ENCODE measurements at places on chromosomes 7 and 10.

- no peak for DNase-seq
Measured at GRCh38 chr10:42926843-42927242, 144.2 kb downstream of the BMS1 start.

GRCh38 chr10:57628592-57629284 is 639.0 kb downstream of the IPMK start:
- no peak for DNase-seq

DNA sequence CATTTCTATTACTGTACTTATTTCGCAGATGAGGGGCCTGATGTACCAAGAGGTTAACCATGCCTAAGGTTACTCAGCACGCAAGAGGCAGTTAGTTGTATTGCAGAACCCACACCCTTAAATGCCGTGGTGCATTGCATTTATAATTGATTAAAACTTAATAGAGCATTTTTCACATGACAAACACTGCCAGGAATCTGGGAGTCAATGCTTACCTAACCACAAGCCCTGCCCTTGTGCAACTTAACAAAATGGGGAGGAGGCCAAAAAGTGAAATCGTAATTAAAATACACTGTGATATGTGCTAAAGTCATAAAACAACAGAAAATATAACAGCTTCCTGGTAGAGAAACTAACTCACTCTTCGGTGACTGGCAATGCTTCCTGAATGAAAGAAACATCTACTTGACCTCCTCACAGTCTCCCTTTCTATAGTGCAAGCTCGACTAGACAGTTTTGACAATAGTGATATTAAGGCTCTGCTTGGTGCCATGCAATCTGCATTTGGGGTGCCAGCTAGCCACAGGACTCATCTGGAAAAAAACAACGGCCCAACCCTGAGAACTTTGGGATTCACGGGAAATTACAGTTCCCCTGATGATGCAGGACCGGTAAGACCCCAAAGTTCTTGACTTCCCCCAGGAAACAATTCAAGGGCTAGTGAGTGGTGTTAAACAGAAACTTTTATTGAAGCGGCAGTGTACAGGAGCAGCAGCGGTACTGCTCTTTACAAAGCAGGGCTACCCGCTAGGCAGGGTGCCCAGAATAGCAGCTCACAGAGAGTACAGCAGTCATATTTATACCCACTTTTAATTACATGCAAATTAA is 612.4 kb downstream of the TNS3 start:
- DNase-seq = no peak

GRCh38 chr7:767941-768731 is 41.1 kb upstream of the PRKAR1B start:
- DNase-seq = peak; percentile 78

DNA sequence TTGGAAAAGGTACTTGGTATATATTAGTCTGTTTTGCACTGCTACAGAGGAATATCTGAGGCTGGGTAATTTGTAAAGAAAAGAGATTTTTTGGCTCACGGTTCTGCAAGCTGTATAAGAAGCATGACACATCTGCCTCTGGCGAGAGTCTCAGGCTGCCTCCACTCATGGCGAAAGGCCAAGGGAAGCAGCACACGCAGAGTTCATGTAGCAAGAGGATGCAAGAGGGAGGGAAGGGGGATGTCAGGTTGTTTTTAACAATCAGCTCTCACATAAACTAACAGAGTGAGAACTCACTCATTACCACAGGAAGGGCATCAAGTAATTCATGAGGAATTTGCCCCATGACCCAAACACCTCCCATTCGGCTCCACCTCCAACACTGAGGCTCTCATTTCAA is 484.8 kb upstream of the DPP6 start:
- no peak for DNase-seq

DNA sequence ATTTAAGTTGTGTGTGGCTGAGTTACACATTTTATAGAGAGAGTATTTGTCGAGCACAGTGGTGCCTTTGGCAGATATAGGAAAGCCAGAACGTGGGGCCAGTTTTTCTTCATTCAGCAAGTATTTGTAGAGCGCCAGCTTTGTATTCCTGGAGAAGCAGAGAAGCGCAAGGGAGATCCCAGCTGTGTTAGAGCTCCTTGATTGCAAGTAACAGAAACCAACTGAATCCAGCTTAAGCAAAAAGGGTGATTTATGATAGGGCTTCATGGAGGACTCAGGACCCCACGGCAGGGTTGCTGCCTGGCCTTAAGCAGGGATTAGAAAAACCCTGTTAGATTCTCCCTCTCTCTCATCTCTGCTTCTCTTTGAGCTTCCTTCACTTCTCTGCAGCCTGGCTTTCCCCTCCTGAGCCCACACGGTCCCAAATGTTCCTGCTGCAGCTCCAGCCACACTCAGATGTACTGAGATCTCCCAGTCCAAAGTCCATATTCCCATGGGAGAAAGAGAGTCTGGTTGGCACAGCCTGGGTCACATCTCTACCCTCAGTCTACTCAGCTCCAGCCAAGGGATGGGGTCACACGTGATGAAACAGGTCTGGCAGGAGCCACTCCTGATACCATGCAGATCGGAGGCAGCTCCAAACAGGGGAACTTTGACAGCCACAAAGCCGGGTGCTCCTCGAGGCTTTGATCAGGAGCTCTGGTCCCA is 16.7 kb downstream of the UBTD1 start:
- DNase-seq = no peak

DNA sequence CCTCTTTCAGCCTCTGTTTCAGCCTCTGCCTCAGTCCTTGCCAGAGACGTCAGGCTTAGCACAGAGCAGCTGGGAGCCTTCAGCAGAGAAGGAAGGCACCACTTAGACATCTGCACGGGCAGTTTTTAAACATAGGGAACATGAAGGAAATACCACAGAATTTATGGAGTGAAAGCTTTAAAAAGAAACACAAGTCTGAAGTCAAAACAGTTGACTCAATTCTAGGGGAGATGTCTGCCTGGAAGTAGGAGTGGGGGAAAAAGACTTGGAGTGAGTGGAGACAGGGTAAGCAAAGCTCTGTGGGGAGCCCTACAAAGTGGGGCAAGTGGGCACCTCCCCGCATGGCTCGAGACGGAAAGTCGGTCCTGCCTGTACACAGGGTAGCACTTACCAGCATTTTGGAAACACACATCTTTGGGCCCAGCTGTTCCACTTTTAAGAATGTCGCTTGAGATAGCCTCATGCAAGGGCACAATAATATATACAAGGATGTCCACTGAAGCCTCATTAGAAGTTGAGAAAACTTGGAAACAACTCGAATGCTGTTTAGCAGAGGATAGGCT is 5.0 kb upstream of the TBXAS1 start:
- no peak for DNase-seq

DNA sequence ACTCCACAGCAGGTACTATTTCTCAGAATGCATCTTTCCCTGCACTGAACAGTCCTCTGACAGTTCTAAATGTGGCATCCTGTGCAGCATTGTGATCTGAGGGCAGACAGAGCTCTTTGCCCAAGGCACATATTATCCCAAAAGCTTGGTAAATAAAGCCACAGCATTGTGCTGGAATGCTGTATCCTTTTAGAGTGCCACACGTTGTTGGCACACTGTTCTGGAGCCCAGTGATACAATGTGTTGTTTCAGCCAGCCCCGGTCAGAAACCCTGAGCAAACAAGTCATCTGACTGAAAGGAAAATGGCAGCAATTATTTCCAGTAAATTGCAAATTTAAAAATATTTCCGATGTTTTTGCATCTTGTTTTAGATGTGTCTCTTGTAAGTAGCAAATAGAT is 45.4 kb downstream of the NAMPT start:
- DNase-seq = no peak

DNA sequence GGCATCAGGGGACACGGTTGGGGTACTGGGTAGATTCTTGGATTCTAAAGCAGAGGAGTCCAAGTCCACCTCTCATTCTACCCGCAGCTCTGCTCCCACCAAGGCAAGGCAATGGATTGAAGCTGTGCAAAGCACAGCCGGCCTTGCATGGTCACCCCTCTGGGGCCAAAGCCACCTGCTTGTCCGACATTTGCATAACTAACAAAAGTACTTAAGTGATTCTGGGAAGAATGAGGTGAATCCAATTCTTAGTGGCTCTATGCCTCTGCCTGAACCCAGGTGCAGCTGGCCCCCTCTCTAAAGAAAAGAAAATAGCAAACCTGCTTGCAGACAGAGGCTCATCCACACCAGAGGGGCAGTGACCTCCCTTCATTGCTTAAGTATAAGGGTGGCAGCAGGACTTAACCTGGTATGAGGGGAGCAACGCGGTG is 10.7 kb upstream of the COBL start:
- no peak for DNase-seq

DNA sequence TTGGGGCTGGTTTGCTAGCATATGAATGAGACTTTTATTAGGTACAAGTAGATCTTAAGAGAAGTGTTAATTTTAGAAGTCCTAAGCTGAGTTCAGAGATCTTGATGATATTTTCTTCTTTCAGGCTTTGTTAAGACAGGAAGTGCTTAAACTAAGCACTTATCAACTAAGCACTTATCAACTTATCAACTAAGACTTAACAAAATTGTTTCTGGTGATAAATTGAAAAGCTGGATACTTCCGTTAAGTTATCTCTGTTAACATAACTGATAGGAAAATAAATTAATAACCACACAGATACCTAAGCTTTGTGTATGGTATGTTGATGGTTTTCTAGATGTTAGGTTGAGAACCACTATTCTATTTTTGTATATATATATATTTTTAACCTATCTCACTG is 113.7 kb downstream of the PHTF2 start:
- no peak for DNase-seq

DNA sequence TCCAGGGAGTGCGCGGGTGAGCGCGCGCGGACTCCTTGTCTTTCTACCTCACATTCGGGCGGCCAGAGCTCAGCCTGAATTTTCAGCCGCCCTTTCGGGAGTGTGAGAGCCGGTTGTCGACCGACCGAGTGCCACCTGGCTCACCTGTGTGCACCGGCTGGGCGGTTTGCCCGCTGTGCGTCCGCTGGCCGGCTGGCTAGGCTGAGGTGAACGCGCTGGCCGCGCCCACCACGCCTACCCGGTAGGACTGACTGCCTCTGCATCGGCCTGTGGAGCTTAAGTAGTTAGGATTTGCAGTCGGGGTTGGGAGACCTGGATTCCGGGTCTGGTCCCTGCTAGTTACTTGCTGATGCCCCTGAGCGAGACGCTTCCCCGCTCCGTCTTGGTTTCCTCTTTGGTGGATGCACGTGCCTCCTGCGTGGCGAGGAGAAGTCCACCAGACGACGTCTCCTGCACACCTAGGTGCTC is 553 bp downstream of the TSPAN15 start:
- DNase-seq = no peak

DNA sequence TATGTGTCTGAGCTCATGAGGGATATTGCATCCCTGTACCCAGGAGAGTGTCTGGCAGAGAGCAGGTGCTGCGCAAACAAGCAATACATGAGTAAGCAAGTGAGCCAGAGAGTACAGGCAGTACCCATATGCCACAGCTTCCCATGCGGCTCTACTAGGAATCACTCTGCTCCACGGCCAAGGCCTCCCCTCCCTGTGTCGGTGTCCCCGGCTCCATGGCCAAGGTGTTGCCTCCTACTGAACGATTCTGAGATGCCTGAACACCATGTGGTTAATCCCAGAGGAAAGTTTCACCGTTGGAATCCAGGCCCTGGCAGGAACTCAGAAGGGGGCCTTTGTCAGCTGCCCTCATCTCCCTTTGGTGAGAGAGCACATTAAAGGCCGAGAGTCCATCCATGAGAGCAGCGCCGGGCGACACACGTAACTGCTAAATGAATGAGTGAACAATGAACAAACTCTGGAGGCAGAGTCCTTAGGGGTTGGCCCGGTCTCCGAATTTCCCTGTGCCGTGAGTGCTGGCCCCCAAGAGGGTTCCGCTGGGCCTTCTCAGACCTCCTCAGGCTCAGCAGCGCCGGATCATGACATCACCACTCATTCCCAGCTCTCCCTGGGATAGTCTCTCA is 136.0 kb upstream of the FAM20C start:
- DNase-seq = no peak

DNA sequence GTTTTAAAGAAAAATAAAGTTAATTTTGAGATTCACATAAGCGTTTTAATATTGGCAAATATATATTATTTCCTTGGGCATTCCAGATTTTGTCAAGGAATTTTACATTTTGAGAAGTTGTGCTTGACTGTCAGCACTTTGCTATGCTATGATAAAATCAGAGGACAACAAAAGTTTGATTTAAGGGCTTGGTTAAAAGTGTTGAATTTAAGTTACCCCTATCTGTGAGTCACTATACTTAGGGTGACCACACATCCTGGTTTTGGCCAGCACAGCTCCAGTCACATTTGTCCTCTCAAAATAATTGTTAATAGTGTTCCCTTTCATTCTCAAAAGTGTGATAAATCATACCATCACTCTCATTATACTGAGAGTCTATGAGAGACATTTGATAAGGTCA is 34.2 kb upstream of the ANK3 start:
- DNase-seq = no peak

GRCh38 chr7:23530405-23530804 is 1.4 kb downstream of the TRA2A start:
- no peak for DNase-seq

- no peak for DNase-seq
Measured at GRCh38 chr7:47531584-47532492, 50.1 kb downstream of the TNS3 start.

GRCh38 chr7:112350585-112350984 is 99.7 kb upstream of the IFRD1 start:
- DNase-seq = no peak

DNA sequence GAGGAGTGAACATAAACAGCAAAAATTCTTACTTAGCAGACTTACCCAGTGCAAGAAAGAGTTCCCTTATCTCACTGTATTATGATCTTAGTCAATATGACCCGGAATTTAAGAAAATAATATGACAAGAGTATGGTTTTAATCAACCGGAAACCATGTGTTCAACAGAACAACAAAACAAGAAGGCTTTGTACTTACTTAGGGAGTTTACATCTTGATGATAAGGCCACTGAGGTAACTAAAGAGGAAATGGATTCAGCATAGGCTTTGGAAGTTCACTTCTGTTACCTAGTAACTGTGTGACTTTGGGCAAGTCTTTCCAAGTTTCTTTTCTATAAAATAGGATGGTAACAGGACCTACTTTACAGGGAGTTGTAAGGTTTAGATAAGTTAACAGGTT is 7.4 kb upstream of the FAS start:
- no peak for DNase-seq

GRCh38 chr7:139854803-139855497 is 25.9 kb downstream of the TBXAS1 start:
- DNase-seq = no peak

GRCh38 chr7:157371296-157371695 is 34.5 kb downstream of the DNAJB6 start:
- no peak for DNase-seq

GRCh38 chr10:117134056-117134305 is 4.1 kb downstream of the VAX1 start:
- DNase-seq = no peak

DNA sequence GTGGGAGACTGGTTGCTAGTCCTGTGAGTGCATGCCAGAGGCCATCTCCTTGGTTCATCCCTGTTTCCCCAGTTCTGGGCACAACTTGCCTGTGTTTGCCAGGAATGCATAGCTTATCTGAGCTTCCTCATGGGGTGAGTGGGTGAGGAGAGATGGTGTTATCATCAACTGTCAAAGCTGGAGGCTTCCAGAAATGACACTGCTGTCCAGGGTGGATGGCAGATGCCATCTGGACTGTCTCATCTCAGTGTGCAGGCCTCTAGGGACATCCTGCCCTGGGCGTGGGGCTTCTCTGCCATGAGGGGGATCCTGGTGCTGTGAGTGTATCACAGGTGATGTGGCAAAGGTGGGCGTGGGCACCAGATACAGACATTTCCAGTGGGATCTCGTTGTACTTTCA is 328.6 kb downstream of the DPP6 start:
- DNase-seq = no peak

- no peak for DNase-seq
Measured at GRCh38 chr7:117296066-117296465, 26.8 kb downstream of the WNT2 start.

GRCh38 chr7:64733550-64734240 is 60.5 kb upstream of the ZNF138 start:
- DNase-seq = no peak

- no peak for DNase-seq
Measured at GRCh38 chr7:99407872-99408378, 472 bp downstream of the PDAP1 start.
